ENCODE measurements at places on chromosomes 12 and 14.

- DNase-seq = no peak
These were observed 8.6 kb downstream of the INF2 start for GRCh38 chr14:104697892-104698583.

DNA sequence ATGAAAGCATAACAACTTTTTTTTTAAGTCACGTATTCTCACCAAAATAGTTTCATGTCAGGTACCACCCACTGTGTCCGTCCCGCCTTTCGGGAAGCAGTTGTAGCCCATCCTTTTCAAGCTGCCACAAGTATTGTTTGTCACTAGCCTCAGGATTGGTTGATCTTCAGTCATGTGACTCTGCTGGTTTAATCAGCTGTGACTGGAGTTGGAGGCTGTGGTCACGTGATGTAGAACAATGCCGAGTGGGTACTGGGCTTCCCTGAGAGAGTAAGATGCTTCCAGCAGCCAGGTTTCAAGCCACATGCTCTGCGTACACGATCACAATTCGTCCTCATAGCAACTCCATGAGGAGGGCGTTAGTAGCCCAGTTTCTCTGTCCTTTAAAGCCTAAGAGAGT is 83.0 kb upstream of the WSCD2 start:
- no peak for DNase-seq

GRCh38 chr12:19125325-19125724 is 4.2 kb upstream of the PLEKHA5 start:
- DNase-seq = no peak

DNA sequence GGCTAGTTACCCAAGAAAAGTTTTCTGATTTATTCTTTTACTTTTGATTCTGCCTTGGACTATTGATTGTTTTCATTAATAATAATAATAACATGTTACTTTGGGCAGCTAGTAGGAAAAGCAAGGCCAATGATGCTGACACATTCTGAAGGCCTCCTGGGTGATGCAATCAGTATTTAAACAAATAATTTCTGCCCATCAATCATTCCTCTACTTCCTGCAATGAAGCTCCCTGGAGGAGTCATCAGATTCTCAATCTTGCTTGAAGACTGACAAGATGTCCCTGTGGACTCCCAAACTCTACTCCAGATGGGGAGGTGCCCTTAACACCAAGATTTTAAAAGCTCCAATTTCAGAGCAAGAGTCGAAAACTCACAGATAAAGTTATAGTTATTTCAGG is at the start of gene SPX:
Gene SPX (plus strand): TSS at position 244 of the 400 bp plus-strand sequence. CDS start 177 bp downstream, outside the sequence.
- DNase-seq = no peak

GRCh38 chr14:71776471-71777360 is 155.5 kb upstream of the RGS6 start:
- no peak for DNase-seq

- no peak for DNase-seq
These were observed 98.9 kb downstream of the PCNX1 start for GRCh38 chr14:71006200-71006563.

GRCh38 chr14:24978862-24979724 is 70.9 kb downstream of the STXBP6 start:
- DNase-seq = no peak

- DNase-seq = no peak
These were observed 18.4 kb upstream of the SRGAP1 start for GRCh38 chr12:63826006-63826585.

DNA sequence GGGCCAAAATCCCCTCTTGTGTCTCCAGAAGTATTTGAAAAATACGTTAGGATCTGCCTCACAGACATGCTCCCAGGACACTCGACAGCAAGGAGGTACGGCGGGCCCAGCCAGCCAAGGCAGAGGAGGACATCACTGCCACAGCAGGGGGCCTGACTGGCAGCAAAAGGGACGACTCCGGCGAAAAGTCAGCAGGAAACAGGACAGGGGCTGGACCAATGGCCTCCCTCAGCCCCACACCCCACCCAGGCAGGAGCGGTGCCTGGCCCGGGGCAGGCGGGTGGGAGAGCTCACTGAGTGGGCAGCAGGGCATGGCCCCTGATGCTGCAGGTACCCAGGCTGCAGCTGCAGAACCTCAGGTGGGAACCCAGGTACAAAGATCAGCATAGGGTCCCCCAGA is 17.8 kb downstream of the BRF1 start:
- no peak for DNase-seq

DNA sequence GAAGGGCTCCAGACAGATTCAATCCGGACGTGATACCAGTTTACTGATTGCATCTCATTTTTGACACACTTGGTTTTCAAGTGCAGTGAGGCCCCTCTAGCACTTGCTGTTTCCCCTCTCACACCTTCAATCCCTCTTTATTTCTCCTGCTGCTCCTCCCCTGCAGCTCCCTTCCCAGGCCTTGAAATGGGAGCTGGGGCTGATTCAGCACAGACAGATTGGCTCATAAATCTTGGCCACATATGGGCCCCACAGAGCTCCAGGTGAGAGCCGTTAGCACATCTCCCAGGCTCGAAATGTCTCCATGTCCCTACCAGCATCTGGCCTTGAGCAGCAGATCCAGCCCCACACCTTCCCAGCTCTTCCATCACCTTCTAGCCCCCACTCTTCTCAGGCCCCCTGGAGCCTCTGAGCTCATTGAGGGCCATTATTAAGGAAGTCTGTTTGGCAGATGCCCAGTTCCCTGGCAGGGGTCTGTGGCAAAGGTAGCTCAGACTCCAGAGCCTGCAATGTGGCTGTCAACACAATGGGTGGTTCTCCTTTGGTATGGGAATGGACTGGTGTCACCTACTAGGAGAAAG is 220.3 kb upstream of the FKBP4 start:
- DNase-seq = no peak
